Omental fat pad (tissue), 4 donors: ENCODE measurements at places on chromosomes 6 and 20.

- no peak for DNase-seq
Measured at GRCh38 chr6:25458485-25458884, 179.3 kb downstream of the CARMIL1 start.

DNA sequence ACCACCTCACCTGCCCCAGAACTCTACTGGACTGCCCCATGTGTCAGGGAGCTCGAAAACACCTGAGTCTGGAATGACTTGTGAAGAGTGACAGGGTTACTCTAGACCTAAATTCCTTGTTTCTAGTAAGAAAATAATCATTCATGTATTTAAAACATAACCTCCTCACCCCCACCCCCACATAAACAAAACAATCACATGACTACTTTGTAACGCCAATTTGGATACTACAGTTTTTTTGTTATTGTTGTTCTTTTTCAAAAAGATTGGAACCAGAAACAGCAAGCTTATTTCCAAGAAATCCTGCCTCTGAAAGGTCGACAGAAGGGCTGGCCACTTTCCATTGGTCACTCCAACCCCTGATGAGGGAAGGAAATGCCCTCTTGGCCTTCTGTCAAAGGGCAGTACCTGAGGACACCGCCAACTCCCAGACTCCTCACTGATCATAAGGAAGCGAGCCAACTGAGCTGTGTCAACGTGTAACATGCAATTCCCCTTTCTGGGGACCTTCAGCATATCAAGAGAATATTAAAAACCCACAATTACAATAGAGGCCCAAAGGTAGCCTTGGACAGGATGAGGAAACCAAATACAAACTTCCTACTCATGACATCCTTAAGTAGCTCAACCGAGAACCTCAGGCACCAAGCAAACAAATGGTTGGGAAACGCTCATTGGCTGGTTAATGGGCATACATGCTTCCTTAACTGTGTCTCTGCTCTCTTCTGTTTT is 2.6 kb downstream of the MCUR1 start:
- no peak for DNase-seq

GRCh38 chr6:163318071-163318786 is 96.3 kb upstream of the QKI start:
- no peak for DNase-seq

GRCh38 chr20:25032065-25032477 is 25.9 kb downstream of the ACSS1 start:
- DNase-seq = no peak

DNA sequence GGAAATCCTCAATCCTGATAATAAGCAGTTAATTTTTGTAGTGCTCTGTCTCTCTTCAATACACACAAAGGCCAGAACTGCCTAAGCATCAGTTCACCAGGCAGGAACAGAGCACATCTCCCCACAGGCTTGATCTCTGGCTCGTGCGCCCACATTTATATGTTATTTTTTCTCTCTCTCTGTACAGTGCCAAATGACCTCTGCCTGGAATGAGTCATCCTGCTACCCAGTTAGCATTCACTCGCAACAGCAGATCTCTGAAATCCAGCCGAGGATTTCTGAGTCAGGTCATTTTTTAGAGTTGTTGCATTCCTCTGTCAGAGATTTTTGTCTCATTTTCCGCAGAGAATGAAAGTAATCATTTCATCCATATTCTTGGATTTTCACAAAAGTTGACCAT is 107.1 kb downstream of the COL12A1 start:
- no peak for DNase-seq

- no peak for DNase-seq
Measured at GRCh38 chr20:1883986-1884385, 11.2 kb upstream of the SIRPA start.

DNA sequence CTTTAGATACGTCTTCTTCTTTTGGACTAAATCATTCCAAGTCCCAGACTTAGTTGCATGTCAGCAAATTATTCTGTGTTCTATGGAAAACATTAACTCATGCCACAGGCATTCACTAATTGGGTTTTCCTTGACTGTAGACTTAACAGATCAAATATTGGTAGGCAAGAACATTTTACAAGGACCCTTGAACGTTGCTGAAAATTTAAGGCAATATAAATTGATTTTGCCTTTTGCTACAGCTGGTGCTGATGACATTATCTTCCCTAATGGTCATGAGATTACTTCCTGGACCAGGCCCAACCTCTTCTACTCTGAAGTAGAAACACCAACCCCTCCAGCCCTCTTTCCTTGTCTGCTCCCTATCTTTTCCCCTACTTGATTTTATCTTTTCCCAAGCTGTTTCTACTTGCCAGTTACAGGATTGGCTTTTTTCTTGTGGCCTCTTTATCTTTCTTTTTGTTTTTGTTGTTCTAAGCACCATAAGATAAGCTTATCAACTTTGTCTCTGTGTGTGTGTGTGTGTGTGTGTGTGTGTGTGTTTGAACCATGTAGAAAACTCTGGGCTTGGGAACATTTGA is 514.0 kb upstream of the SOX4 start:
- DNase-seq = no peak

DNA sequence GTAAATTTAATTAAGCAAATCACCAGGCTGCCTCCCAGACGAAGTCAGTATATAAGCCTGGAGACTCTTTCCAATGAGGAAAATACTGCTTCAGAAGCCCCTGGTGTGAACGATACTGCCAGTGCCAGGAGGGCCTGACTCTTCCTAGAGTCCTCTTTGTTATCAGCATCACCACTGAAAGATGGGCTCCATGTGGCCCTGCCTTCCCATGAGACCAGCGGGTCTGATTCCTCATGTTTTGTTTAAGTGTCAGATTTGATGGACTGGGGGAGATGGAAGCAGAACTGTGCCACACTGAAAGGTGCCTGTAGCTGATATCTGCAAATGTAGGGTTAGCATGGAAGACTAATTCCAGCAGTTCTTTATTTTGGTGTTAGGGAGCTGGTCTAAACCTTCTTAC is 7.9 kb downstream of the NQO2 start:
- no peak for DNase-seq

DNA sequence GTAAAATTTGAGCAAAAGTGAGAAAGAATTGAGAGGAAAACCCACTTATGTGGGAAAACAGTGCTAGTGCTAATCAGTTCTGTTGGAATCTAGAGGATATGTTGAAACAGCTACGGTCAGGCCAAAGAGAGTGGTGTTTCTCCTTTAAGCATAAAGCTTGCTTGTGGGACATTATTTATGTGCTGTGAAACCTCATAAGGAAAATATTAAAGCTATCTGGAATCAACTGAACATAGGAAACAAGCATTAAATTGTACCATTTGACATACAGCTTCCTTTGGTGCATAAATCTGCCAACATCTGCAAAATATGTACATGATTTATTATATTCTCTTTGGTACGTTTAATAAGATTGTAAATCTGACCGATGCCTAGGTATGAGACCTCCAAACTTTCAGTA is 182.5 kb upstream of the PDE10A start:
- no peak for DNase-seq

DNA sequence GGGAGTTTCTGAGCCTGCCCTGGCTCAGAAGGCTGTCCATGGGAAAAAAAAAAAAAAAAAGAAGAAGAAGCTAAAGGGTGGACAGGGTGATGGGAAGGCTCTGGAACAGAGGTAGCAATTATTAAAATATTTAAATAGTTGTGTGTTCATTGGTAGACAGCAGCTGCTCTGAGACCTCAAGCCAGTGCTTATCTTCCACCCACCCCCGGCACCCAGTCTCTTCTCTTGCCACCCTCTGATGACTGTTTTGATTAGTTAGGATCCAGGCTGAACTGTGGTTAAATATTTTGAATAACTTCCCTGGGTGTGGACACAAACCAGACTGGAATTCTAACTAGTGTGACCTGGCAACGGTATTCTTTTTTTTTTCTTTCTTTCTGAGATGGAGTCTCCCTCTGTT is 16.9 kb upstream of the SRSF3 start:
- DNase-seq = no peak

- no peak for DNase-seq
Measured at GRCh38 chr20:32681175-32682084, 7.7 kb upstream of the C20orf203 start.

DNA sequence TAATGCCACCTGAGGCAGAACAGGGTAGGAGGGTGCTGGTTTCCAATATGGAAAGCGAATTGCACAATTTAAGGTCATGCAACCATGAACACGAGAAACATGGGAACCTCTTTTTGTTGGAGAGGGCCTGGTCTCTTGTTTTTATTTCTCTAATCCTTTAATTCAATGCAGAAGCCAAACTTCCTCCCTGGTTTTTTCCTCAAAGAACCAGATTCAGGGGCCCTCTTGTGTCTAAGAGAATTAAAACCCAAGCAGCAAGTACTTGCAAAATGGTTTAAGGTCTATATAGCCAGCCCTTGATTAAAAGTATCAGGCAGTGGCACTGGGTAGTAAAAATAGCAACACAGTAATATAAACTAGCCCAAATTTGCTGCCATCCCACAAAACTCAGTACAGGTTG is 19.5 kb downstream of the GSTA4 start:
- no peak for DNase-seq

DNA sequence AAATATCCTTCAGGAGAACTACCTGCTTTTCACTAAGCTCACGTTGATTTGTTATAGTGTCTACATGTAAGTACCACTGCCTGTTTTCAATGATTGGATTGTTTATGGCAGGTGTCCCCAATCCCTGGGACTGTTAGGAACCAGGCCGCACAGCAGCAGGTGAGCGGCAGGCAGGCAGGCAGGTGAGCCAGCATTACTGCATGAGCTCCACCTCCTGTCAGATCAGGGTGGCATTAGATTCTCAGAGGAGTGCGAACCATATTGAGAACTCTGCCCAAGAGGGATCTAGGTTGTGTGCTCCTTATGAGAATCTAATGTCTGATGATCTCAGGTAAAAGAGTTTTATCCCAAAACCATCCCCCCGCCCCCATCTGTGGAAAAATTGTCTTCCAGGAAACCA is 303.3 kb downstream of the EYA4 start:
- no peak for DNase-seq

DNA sequence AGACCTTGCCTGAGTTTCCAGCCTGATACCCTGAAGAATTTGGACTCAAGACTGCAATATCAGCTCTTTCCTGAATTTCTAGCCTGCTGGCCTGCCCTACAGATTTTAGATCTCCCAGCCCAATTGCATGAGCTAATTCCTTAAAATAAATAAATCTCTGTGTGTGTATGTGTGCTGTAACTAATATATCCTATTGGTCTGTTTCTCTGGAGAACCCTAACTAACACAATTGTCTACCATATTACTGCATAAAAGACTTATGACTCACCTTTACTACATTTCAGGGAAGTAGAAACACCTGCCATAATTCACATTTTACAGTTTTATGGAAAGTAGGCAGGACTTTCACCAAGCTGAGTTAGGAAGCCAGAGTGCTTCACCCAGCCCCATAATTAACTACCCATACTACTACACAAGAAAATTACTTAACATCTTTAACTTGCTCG is 90.7 kb upstream of the BEND6 start:
- no peak for DNase-seq

- DNase-seq = no peak
Measured at GRCh38 chr20:24485981-24486380, 16.6 kb downstream of the SYNDIG1 start.

GRCh38 chr6:3372184-3372846 is 84.5 kb downstream of the SLC22A23 start:
- no peak for DNase-seq

DNA sequence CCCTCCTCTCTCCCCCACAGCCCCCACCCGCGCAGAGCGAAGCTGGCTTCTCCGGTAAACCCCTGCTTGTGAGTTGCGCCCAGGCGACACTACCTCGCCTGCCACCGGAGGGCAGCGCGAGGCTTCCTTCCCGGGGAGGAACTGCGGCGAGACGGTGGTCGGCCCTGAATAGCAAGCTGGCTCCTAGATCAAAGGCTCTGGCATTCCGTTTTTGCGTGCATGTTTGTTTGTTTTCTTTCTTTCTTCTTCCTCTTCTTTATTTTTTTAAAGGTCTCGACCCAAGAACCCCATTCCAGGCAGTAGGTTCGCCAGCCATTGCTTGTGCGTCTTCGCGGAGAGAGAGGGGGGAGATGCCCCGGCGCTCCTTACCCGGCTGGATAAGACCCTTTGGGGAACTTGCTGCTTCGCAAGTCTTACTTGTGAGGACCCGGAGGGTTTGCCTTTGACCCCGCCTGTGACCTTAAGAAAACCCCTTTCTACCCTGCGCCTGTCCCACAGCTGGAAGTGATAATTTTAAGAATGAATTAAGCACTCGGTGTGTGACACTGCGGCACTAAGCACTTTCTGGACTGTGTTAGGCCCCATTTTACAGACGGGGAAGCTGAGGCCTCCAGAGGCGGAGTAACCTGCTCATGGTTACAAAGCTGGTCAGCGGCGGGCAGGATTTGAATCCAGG is 92.7 kb upstream of the SIRPA start:
- no peak for DNase-seq

GRCh38 chr6:154410619-154411072 is 54.0 kb upstream of the IPCEF1 start:
- DNase-seq = no peak

GRCh38 chr6:141552031-141552430 is 580.7 kb upstream of the GJE1 start:
- DNase-seq = no peak

- DNase-seq = no peak
Measured at GRCh38 chr6:90739339-90739738, 152.5 kb upstream of the MAP3K7 start.

DNA sequence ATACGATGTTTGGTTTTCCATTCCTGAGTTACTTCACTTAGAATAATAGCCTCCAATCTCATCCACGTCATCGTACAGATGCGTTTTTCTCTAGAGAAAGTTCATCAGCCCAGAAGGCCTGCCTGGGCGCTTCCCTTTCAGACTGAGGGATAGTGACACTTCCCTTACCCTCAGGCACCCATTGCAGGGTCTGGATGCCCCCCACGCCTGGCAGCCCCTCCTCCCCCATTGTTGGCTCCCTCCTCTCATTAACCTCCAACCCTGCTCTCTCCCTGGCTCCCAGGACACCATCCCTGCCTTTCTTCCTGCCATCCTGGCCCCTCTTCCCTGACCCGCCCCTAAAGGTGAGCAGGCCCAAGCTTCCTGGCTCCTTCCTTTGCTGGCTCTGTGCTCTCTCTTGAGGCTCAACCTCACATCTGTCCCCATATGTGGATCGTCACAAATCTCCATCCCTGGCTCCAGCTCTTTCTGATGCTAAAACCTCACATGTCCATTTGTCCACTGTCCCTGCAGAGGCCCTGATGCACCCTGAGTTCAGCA is 145.2 kb downstream of the SYCP2 start:
- no peak for DNase-seq

GRCh38 chr6:51027283-51028065 is 208.8 kb downstream of the TFAP2B start:
- no peak for DNase-seq

DNA sequence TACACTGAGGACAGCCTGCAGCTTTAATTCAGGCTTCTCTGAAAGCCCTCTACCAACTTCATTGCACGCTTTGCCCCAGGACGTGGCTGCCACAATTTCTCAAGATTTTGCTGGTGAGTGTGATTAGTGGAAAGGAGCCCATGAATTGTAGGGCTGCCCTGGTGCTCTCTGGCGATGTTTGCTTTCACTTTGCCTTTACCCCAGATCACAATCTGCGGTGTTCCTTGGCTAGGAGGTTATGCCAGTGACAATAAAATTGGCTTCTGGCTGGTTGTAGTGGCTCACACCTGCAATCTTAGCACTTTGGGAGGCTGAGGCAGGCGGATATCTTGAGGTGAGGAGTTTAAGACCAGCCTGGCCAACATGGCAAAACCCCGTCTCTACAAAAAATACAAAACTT is 139.3 kb downstream of the FOXC1 start:
- DNase-seq = no peak

- no peak for DNase-seq
Measured at GRCh38 chr6:157157258-157157657, 166.1 kb downstream of the TMEM242 start.
